Kasumi-1 (cell line): ENCODE measurements at places on chromosomes 6 and 20.

DNA sequence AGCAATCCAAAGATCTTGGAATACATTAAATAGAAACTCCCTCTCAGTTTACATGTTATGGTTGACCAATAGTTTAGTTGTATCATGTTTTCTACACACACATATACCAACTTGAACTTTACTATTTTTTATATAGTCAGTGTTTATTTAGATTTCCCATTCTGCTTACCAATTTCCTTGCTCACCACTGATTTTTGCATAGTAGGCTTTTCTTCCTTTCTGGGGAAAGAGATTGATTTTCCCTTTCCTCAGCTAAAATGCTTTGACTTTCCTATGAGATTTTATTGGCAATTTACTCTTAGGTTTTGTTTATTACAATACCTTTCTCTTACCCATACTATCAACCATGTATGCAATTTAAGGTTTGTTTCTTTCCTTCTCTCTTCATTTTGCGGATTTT lies 665.6 kb downstream of the PTPRT start:
- no peak for DNase-seq

- no peak for DNase-seq
These were observed 5.8 kb downstream of the SPO11 start for GRCh38 chr20:57335392-57335791.

GRCh38 chr6:148455674-148456558 lies 113.3 kb downstream of the SASH1 start:
- no peak for DNase-seq

DNA sequence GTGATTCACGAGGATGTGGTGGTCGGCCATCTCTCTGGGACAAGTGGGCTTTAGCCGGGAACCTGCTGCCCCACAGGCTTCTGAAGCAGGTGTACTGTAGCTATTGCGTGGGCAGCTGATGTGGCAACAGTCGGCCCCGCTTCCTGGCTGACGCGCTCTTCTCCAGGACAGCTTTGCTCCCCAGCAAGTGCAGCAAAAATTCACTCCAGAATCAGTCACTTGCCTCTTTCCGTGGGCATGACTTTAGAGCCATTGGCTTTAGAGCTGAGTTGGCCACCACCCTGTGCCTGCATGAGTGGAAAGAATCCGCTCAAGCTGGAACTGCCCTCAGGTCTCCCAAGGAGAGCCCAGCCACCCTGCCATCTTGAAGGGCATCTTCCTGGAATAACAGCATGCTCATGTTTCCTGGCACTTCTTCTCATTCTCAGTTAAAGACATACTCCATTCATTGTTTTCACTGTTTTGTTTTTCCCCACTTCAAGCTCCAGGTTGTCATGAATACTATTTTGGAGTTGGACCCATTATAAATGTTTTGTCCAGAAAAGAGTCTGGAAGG lies 178.3 kb downstream of the ZDHHC14 start:
- no peak for DNase-seq

GRCh38 chr6:6674872-6675271 lies 86.4 kb downstream of the LY86 start:
- peak; percentile 31 for DNase-seq

- DNase-seq = no peak
These were observed 59.1 kb upstream of the RIPOR2 start for GRCh38 chr6:24994812-24995211.

GRCh38 chr6:82143041-82143481 lies 104.5 kb downstream of the IBTK start:
- DNase-seq = no peak

DNA sequence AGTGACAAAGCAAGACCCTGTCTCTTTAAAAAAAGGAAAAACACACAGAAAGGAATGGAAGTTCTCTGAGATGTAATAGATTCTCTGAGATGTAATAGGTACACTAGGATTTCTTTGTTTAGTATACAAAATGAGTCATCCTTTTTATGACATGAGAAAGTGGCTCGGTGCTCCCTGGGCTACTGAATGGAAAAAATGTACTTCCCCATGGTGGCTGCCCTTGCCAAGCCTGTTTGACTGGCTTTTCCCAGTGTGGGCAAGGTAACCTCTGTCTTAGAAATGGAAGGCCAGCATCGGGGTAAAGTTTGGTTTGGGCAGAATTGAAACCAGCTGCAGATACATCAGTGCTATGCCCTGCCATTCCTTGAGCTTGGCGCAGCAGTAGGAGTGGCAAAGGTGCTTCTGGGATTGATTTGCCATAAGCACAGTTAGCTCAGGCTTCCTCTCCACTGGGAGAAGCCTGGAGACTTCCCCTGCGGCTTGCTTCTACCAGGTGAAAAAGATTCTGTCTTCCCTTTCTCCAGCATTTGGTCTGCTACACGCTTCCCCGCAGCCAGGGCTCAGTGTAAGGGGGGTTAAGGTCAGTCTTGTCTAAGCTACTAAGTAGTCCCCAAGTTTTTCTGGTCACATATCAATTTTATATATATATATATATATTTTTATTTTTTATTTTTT lies 24.5 kb downstream of the ARFGEF2 start:
- no peak for DNase-seq

DNA sequence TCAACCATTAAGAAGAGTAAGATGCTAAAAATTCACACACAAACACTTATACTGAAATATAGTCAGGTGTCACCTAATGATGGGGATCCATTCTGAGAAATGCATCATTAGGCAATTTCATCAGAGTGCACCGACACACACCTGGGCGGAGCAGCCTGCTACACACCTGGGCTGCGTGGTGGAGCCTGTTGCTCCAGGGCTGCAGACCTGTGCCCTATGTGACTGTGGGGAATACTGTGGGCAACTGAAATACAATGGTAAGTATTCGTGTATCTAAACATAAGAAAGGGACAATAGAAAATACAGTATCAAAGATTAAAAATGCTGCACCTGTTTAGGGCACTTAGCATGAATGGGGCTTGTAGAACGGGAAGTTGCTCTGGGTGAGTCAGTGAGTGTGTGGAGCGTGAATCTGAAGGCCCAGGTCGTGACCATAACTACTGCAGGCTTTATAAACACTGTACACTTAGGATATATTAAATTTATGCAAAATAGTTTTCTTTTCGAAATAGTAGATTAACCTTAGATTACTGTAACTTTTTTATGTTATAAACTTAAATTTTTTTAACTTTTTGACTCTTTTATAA lies 124.4 kb upstream of the AFDN start:
- peak; percentile 65 for DNase-seq

- DNase-seq = no peak
These were observed 112.8 kb upstream of the BMP2 start for GRCh38 chr20:6654513-6655252.

DNA sequence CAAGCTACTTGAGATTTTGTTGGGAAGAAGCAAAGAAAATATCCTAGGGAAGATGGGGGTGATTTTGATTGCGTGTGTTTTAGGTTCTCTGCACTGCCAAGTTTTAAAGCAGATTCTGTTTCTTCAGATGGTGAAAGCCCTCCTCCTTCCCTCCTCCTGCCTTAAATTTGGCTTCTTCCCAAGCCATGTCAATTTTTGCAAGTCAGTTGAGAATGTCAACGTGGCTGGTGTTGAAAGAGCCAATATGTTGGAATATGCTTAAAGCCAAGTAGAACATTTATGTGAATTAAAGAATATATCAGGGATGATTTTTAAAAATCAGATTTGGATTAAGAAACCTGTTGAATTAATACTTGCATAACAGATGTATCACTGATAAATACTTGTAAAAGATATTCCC lies 270.8 kb downstream of the ARID1B start:
- DNase-seq = no peak

GRCh38 chr20:45406260-45407066 lies 1.6 kb upstream of the DBNDD2 start:
- DNase-seq = peak; percentile 10

GRCh38 chr6:39902136-39902535 lies 32.1 kb downstream of the MOCS1 start:
- DNase-seq = no peak

- no peak for DNase-seq
These were observed 53.5 kb upstream of the BMP6 start for GRCh38 chr6:7672066-7673062.

DNA sequence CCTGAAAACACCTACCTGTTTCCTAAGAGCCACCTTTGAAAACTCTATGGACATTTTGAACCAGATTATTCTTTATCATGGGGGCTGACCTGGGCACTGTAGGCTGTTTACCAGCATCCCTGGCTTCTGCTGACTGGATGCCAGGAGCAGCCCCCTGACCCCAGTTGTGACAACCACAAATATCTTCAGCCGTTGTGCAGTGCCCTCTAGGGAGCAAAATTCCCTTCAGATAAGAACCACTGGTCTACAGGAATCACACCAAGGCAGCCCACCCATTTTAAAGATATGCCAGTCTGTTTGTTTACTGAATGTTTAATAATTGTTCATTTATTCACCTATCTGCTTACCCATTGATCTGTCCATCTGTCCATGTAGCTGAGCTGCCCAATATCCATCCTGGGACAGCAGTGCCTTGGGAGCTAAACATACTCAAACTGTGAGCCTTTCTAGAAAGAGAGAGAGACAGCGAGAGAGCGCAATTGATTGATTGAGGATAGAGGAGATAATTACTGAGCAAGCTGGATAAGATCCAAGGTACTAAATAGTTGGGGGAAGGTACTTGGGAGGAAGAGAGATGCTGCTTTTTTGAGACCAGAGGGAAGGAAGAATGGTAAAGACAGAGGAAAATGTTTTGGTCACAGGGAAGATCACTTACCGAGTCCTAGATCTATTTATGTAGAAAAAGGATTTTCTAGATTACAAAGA lies 276.8 kb downstream of the NRN1 start:
- no peak for DNase-seq

GRCh38 chr6:113412589-113413357 lies 444.4 kb upstream of the MARCKS start:
- no peak for DNase-seq

DNA sequence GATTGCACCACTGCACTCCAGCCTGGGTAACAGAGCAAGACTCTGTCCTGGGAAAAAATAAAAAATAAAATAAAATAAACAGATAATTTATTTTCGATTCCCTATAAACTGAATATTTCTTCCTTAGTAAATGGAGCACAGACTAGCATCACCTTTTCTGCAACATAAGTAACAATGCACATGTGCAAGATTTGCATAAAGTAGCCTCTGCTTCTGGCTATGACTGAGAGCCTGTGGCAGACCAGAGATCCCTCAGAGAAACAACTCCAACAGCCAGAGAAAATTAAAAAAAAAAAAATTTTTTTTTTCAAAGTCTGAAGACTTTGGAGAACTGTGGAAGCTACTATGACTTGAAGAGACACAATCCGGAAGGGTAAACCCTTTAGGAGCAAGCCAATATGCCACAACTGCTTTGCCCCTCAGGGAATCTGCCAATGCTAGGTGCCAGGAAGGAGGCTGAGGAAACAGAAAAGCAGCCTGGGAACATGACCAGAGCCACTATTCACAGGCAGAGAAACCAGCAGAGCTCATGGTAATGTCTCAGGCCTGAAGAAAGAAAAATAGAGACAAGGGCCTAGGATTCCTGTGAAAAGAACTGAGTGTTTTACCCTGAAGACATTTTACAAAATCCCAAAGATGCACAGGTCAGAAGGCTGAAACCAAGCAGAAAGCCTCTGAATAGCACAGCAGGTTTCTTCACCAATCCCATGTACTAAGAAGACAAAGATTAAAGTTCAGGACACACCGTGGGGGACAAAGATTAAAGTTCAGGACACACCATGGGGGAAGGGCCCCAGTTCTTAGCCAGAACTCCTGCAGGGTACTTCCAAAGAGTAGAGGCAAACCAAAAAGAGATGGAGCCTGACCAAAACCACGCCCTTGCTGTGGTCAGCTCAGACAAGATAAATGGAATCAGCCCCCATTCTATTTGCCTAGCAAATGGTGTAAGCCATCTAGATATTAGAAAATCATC lies 25.8 kb downstream of the B4GALT5 start:
- no peak for DNase-seq

DNA sequence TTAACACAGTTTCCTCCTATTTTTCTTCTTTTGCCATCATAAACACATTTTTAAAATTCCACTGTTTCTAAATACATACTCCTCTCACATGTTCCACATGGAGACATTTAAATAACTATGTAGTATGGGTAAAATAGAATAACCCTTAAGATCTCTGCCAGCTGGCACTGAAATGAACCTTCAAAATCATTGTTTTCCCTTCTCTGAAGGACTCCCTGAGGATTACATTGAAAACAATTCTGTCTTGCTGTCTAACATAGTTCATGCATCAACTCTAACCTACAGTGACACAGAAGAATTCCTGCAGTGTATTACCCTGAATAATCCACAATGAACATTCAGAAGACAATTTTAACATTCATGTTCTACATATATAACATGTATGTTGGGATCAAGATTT lies 1361.8 kb upstream of the CITED2 start:
- DNase-seq = no peak

GRCh38 chr6:156809446-156810178 lies 32.4 kb downstream of the ARID1B start:
- no peak for DNase-seq

- DNase-seq = no peak
These were observed 214.4 kb downstream of the ATXN1 start for GRCh38 chr6:16546861-16547260.
